ENCODE measurements at places on chromosomes 2 and 18.

DNA sequence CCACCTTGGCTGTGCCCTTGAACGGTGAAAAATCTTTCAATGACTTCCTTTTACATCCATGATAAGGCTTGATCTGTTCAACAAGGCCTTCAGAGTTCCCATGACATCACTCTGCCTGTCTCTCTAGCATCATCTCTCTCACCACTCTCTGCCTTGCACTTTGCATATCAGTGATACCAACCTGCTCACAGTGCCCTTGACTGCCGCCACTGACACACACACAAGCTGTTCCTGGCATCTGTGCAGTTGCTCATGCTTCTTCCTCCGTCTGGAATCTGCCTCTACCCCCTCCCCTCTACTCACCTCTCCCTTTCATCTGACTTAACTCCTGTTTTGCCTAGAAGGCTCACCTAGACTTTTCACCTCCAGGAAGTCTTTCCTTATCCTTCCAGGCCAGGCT, 79.1 kb upstream of the SEC11C start:
- no peaks in the 10 kb centered on the region for H3K27me3 ChIP-seq
- no peak overlapping the region for H3K27ac ChIP-seq
- H3K36me3 ChIP-seq, result no peaks in the 10 kb centered on the region

- H3K4me3 ChIP-seq, result peak overlapping the region; percentile 91
- no peaks in the 10 kb centered on the region for H3K36me3 ChIP-seq
- H3K27me3 ChIP-seq, result no peaks in the 10 kb centered on the region
- H3K4me1 ChIP-seq, result peaks cover 22% of the 10 kb centered on the region
Observed at GRCh38 chr2:96209011-96209728, 543 bp upstream of the STARD7 start.

DNA sequence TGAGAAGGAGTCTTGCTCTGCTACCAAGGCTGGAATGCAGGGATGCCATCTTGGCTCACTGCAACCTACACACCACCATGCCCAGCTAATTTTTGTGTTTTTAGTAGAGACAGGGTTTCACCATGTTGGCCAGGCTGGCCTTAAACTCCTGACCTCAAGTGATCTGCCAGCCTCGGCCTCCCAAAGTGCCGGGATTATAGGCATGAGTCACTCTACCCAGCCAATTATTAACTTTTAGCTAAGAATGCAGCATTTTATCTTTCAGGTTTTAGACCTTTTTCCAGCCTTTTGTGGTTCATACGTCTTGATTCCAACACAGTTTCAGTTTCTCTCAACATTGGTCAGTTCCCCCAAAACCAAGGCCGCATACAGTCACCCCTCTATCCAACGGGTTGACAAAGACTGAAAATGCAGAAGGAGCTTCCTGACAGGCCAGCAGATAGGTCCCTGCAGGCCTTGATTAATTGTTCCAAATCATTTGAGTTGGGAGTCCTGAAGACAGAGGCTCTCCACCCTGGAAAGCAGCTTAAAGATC, 262.2 kb upstream of the KLHL29 start:
- H3K4me3 ChIP-seq, result no peak overlapping the region
- no peaks in the 10 kb centered on the region for H3K36me3 ChIP-seq
- H3K27ac ChIP-seq, result no peak overlapping the region
- no peak for DNase-seq
- no peaks in the 10 kb centered on the region for H3K27me3 ChIP-seq

DNA sequence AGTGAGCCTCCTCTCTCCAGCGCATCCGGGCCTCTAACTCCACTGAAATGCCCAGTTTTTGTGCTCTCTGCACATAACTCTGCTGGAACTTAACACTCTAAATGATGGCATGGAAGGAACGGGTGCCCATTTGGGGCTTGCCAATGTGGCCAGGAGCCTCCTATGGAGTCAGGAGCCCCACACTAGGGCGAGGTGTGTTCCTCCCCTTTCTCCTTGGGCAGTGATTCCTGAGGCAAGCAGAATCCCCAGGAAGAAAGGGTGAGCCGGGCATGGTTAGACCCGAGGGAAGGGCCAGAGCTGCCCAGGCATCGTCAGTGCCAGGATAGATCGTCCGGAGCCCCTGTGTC, 63.0 kb downstream of the DDX1 start:
- H3K36me3 ChIP-seq, result no peaks in the 10 kb centered on the region
- no peak overlapping the region for H3K27ac ChIP-seq
- no peaks in the 10 kb centered on the region for H3K27me3 ChIP-seq

DNA sequence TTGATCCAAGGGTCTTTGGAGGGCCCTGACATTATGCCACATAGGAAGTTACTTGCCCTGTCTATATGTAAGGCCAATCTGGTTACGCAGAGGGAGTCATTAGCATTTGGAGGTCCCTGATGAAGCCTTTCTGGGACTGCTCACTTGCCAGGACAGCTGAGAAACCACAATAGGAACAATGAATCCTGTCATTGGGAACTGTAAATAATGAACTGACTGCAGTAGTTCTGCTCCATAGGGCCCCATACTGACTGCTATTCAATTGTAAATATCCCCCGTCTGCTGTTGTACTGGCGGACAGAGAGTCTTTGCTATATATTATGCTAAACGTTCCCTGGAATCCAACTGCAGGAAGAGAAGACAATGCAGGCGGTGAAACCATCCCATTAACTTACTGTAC, 149.4 kb upstream of the DCC start:
- H3K27ac ChIP-seq, result no peak overlapping the region
- H3K36me3 ChIP-seq, result no peaks in the 10 kb centered on the region
- H3K27me3 ChIP-seq, result no peaks in the 10 kb centered on the region
- H3K4me1 ChIP-seq, result no peaks in the 10 kb centered on the region
- H3K4me3 ChIP-seq, result no peak overlapping the region
- no peak for DNase-seq

- H3K4me1 ChIP-seq, result no peaks in the 10 kb centered on the region
- no peaks in the 10 kb centered on the region for H3K36me3 ChIP-seq
- H3K4me3 ChIP-seq, result no peak overlapping the region
Observed at GRCh38 chr2:132731441-132731840, 61.4 kb upstream of the LYPD1 start.

DNA sequence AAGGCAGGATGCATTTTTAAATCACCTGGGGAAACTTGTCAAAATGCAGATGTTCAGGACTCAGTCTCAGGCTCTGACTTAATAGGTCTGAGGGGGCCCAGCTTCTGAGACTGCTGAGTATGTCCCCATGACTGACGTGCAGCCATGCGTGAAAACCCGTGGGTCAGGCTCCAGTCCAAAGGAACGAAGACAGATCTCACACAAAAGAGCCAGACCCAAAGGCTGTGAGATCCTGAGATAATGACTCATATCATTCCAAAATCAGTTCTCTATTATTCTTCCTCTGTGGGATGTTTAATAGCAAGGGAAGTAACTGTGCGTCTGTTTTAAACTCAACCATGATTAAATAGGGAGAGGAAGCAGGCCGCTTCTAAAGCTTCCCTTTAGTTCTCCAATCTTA, 107.4 kb upstream of the ACAA2 start:
- no peaks in the 10 kb centered on the region for H3K4me1 ChIP-seq
- no peak overlapping the region for H3K4me3 ChIP-seq
- no peaks in the 10 kb centered on the region for H3K36me3 ChIP-seq
- H3K27ac ChIP-seq, result no peak overlapping the region
- no peak for DNase-seq

DNA sequence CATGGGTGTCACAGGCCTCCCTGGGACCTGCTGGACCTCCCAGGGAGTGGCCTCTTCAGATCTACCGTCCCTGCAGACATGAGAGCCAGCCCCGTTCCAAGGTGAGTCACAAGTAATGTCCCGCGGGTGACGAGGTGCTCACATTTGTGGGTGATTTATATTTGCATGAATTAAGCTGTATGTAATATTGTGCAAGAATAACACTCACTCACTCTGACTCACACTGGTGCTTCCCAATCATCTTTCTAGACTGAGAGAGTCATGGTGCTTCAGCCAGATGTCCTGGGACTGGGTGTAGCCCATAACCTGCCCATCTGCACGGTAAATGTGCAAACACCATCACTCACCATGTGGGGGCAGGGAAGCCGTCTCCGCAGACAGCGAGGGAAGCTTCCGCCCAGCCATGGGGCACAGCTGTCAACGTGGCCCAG, 347.5 kb upstream of the SALL3 start:
- no peak for DNase-seq
- no peaks in the 10 kb centered on the region for H3K36me3 ChIP-seq
- H3K27ac ChIP-seq, result no peak overlapping the region
- H3K4me3 ChIP-seq, result no peak overlapping the region
- no peaks in the 10 kb centered on the region for H3K27me3 ChIP-seq
- H3K4me1 ChIP-seq, result peaks cover 13% of the 10 kb centered on the region

DNA sequence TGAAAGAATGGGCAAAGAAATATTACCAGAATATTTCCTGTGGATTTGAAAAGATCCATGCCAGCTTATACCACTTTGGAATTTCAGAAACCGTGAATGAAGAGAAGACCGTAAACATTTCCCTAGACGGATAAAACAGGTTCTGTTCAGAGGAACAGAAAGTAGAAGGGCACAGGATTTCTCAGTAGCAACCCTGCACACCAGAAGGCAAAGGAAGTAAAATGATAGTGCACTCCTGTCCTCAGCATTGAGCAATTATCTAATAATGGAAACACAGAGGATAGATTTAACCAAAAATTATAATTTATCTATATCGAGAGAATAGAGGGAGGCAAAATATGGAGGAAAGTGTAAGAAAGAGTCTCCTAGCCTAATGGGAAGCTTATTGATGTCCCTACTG, 87.0 kb upstream of the ITGA6 start:
- H3K4me3 ChIP-seq, result no peak overlapping the region
- H3K4me1 ChIP-seq, result peaks cover 6% of the 10 kb centered on the region
- no peaks in the 10 kb centered on the region for H3K27me3 ChIP-seq
- H3K27ac ChIP-seq, result no peak overlapping the region
- no peak for DNase-seq
- no peaks in the 10 kb centered on the region for H3K36me3 ChIP-seq

DNA sequence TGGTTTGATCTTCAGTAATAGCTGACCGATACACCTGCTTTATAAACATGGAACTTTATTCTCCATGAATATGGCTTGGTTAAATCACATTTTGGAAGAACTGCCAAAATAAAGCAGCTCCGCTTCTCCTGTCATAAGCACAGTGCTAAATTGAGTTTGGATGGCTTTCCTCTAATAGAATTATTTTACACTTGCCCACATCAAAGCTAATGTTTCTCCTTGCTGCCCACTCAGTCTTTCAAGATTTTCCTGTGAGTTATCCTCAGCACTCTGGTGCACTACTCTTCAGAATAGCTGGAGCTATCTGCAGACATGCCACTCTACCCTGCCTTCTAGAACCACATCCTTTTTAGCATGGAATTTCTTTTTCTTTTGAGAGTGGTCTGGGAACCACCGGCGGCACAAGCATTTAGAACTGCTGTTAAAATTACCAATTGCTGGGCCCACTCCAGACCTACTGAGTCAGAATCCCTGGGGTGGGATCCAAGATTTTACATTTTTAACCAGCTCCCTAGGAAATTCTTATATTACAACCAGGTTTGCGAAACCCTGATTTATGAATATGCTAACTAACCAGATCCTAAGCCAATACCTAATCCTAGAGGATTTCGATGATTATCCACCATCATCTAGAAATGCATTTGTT, 283.3 kb downstream of the AFF3 start:
- H3K27me3 ChIP-seq, result no peaks in the 10 kb centered on the region
- H3K27ac ChIP-seq, result no peak overlapping the region
- no peak for DNase-seq
- H3K36me3 ChIP-seq, result no peaks in the 10 kb centered on the region

DNA sequence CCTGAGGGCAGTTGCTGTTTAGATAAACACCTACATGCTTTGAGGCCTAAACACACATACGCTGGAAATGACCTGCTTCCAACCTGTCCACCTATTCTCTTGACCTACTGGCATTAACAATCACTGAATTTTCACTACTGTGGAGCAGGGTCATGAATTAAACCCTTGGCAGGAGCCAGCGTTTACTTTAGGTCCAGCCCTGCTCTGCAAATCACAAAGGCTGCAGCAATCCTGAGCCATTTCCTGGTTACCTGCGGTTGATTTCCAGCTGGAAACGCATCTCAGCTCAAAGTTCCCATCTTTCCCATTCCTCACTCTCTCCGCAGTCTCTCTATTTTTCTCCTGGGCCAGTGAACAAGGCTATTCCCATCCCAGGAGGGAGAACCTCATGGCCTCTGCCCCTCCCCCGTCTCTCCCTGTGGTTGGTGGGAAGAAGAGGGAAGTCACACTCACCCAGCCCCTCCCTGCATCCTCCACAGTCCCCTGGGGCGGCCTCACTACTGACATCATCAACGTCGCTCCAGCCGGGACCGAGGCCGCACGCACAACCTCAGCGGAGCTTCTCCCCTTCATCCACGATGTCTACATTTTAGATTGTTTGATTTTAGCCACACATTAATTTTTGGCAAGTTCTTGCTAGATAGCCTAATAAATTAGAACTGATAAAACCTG, 84.5 kb upstream of the SNTG2 start:
- H3K27me3 ChIP-seq, result no peaks in the 10 kb centered on the region
- no peak overlapping the region for H3K4me3 ChIP-seq
- no peak for DNase-seq
- H3K27ac ChIP-seq, result no peak overlapping the region
- H3K36me3 ChIP-seq, result no peaks in the 10 kb centered on the region
- H3K4me1 ChIP-seq, result no peaks in the 10 kb centered on the region

DNA sequence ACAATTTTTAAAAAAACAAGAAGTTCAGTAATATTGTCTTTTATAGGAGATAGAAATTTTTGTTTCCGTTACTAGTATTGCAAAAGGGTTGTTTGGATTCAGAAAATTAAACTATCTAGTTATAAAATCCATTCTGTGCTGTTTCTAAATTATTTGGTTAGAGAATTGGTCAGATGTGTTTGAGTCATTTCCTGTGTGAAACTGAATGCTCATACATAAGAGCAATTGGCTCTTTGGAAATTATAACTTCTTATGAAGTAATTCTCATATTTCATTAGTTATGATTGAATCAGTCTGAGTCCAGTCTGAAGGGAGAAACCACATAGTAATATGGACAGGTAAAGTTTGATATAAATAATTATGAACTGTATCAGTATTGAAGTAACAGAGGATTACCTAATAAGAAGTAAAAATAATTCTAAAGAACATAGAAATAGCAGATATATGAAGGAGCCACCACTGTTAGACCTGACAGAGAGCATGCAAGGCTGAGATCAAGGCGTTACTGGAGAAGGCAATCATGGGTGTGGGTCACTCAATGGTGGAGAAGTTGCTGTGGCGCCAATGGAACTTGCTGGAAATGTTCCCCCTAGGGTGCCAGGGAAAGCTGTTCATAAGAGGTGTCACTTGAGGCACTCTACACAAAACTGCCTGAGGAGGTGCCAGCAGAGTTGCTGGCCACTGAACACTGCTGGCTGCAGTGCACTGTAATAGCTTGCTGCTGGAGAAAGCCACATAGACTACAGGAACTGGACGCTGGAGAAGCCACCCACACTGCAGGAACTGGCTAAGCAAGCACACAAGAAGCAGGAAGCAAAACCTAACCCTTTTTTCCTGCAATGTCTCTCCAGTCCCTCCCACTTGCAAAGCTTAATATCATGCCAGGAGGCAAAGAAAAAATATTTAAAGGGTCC, 18.0 kb upstream of the FAP start:
- no peak overlapping the region for H3K4me3 ChIP-seq
- peak; percentile 13 for DNase-seq
- H3K27ac ChIP-seq, result peak overlapping the region; percentile 43
- H3K4me1 ChIP-seq, result peaks cover 9% of the 10 kb centered on the region
- H3K36me3 ChIP-seq, result peaks cover 6% of the 10 kb centered on the region

GRCh38 chr2:9975328-9975727, 23.8 kb downstream of the GRHL1 start:
- H3K27me3 ChIP-seq, result no peaks in the 10 kb centered on the region
- H3K4me1 ChIP-seq, result no peaks in the 10 kb centered on the region
- no peak for DNase-seq
- no peak overlapping the region for H3K4me3 ChIP-seq
- H3K27ac ChIP-seq, result no peak overlapping the region
